ENCODE measurements at places on chromosomes 4 and X.

GRCh38 chrX:153782313-153782712 is 1.5 kb downstream of the SRPK3 start:
- DNase-seq, result no peak

- peak; percentile 81 for DNase-seq
Measured at GRCh38 chrX:113202601-113203000, 362.0 kb upstream of the AMOT start.

- peak; percentile 97 for DNase-seq
Measured at GRCh38 chr4:185244763-185245162, 35.4 kb downstream of the SNX25 start.

- DNase-seq, result no peak
Measured at GRCh38 chrX:139738581-139738980, 30.6 kb upstream of the MCF2 start.

DNA sequence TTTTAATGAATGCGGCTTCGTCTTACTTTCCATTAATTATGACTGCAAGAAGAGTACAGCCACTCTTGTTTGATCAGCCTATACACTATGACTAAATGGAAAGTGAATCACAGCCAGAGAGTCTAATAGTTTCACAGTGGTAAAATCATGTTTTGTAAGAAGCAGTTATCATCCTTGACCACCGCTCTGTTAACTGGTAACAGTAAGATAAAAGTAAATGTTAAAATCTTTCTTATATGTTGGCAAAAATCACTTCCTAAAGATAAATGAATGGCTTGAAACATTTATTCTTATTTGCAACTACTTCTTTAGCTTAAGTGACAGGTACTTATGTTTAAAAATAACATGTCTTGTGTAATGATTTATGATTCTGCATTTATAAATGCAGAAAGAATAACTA is 13.2 kb downstream of the GALNT7 start:
- DNase-seq, result no peak

- no peak for DNase-seq
Measured at GRCh38 chr4:76811604-76812412, 86.1 kb downstream of the SOWAHB start.

GRCh38 chr4:19224820-19225219 is 1026.9 kb upstream of the SLIT2 start:
- no peak for DNase-seq

DNA sequence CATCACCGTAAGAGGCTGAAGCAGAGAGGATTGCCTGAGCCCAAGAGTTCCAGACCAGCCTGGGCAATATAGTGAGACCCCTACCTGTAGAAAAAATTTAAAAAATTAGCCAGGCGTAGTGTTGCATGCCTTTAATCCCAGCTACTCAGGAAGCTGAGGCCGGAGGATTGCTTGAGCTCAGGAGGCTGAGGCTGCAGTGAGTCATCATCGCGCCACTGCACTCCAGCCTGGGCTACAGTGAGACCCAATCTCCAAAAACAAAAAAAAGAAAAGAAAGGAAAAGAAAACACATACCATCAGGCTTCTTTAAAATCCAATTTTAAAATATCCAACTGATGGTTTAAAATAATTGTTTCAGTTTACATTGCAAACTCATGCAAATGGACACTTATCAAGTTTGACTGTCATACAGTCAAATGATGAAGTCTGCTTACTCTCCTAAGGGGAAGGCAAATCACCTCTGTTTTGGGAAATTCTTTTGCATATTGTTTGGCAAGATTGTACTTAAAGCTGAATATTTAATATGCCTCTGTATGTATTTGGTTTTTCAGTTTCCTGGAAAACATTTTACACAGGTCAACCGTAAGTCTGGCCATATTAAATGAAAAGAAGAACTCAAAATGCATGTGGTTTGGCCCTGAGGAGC is 23.7 kb upstream of the TENM3 start:
- DNase-seq, result no peak

DNA sequence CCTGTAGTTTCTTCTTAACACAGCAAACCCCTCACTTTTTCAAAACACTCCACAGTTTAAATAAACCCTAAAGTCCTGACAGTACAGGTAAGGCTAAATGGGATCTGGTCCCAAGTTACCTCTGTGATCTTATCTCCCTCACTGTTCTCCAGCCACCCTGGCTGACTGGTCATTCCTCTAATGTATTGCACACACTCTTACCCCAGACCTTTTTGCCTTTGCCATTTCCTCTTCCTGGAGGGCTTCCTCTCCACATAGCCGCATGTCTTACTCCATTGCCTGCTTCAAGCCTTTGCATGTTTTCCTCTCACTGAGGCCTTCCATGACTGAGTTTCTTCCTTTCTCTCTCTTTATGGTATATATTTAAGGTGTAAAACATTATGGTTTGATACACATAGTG is 19.5 kb upstream of the ANXA3 start:
- no peak for DNase-seq

DNA sequence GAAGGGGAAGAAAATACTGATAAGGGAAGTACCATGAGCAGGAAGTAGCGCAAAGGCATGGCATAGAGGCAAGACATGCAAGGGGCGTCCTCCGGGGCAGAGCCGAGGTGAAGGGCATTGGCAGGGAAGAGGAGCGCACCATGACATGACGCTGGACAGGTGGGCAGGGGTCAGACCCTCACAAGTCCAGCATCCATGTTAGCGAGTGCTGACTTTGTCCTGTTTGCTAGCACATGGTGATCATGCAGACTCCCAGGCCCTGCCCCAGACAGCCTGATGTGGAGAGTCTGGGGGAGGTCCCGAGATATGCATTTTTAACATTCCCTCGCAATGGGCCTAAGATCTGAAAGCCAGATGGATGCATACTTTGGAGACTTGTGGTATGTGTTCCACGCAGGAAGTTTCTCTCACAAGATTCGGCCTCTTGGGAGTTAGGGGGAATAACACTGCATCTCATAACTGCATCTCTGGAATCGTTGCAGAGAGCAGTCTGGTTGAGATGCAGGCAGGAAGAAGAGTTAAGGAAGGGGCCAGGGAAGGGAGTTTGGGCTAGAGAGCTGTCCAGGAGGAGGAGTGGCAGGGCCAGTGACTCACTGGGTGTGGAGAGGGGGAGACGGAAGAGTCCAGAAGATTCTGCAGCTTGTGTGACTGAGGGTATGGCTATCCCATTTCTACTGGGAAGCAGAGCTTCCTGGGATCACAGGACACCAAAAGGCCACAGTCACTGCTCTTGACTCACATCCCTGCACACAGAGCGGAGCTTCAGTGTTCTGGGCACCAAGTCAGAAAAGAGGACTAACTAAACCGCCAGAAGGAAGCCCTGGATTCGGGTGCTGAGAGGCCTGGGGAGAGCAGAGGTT is 59.7 kb downstream of the FAM184B start:
- no peak for DNase-seq

DNA sequence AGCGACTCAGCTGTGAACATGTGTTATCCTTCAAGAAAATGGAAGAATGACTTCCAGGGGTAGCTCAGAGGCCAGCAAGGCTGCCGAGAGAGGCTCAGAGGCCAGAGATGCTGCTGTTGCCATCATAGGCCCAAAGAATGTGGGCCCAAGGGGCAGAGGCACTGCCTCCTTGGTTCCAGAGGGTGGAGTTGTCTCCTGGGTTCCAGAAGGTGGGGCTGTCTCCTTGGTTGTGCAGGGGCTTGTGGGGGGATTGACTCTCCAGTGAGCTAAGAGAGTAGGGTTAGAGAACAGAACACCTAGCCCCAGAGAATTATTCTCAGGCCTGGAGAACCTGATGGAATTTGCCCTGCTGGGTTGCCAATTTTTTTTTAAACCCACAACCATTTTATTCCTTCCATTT is 62.6 kb downstream of the DGKK start:
- DNase-seq, result no peak

DNA sequence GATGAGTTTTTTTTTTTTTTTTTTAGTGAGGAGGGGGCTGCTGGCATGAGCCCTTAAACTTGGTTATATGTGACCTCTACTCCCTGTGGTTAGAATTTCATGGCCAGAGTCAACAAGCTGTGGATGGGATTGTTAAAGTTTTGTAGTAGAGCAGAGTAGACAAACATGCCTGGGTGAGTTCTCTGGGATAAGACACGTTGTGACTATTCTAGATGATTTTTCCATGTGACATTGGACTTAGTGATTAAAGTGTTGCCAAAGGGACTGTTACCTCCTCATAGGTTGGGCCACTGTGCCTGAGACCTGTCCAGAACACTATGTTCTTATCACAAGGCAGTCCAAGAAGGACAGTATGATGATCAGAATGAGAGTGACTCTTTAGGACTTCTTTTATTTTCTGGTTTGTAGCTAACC is 28.8 kb upstream of the ALB start:
- DNase-seq, result no peak

- DNase-seq, result peak; percentile 52
Measured at GRCh38 chrX:134676436-134676835, 18.2 kb upstream of the PLAC1 start.

GRCh38 chrX:19172741-19173140 is 50.5 kb upstream of the ADGRG2 start:
- peak; percentile 3 for DNase-seq

GRCh38 chr4:1873776-1874175 is 2.6 kb downstream of the NSD2 start:
- no peak for DNase-seq

DNA sequence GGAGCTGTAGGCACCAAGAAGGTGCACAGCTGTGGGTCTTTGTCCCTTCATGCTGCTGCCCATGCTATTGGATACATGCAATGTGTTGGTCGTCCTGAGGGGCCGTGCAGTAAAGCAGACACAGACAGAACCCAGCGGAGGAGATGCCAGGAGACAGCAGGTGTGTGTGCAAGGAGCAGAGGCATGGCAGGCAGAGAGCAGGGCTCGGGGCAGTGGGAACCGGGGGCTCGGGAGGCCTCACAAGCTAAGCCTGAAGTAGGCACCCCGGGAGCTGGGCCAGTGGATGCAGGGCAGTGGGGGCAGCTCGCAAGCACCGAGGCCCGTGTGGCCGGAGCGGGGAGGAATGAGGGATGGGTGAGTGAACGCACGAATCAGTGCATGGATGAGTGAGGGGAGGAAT is 13.2 kb downstream of the HTRA3 start:
- DNase-seq, result no peak

DNA sequence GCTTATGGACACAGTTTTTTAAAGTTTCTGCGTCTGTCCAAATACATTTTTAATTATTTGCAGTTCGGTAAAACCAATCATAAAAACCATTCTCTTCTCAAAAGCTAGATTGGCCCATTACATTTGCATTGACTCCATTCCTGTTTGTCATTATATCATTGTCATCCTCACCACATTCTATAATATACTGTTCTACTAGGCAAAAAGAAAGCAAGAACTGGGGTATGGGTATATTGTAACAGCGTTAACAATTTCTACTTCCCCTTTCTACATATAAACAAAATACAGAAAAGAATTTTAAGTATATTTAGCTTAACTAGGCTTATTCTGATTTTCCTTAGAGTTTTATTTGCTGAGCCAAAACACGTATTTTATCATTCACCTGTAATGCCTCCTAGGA is 91.8 kb downstream of the RAP1GDS1 start:
- DNase-seq, result no peak

DNA sequence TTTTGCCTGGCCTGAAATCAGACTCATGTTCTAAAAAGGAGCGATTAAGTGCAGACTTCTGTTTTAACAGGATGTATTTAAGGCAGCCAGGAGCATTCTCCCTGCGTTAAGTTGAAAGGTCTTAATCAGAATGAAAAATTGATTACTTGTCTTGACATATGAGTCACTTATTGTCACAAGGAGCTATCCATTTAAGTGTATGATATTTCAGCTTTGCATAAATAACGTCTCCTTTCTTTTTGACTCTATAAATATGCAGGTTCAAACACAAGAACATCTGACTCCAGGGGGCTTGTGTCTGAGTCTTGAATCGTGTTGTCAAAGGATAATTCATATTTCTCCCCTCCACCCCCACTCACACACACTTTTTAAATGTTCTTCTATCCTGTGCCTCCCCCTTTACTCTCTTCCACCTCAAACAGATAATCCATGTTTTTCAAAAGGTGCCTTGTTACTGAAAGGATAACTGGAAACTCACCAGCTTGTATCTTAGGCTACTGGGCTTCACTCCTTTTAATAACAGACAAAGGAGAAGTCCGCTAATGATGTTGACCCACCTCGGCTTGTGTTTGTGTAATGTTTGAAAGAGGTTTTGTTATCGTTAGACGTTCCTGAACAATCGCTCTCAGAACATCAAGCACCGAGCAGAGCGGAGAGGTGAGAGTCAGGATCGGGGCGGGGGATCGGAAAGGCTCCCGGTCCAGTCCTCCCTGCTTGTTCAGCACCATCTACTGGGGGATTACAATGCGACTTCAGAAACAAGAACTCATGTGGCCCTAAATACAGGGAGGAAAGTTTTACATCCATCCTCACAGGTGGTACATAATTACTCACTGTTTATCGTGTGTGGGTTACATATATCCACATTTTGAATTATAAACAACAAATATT is 107.5 kb upstream of the RPL34 start:
- peak; percentile 10 for DNase-seq

DNA sequence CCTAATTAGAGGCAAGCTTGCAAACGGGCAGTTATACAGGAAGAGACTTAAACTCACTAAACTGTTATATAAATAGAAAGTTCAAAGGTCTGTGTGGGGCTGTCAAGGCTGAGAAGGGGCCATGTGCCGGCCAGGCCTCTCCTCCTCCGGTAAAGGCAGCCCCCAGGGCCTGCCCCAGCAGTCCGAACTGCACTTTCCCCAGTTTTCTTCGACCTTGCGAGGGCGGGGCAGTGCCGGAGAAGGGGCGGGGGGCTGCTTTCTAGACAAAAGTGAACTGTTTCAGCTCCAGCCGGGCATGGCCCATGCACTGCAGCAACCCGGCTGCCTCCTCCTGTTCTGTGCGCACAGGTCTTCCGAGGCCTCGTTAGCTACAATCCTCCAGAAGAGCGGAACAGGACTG is 4.1 kb downstream of the AFF2 start:
- DNase-seq, result no peak

DNA sequence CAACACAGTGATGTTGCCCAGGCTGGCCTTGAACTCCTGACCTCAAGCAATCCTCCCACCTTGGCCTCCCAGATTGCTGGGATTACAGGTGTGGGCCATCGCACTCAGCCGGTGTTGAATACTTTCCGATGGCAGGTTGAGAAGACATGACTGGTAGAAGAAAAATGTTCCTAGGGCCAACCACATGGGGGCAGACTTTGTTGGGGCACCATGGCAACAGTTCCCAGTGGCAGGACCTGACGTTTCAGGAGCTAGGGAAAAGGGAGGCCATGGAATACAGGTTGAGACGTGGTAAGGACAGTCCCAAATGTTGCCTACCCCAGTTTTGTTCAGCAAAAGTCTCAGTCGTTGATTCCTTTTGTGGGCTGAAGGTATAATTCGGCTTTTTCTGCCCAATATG is 134.6 kb downstream of the ASMT start:
- DNase-seq, result no peak
